ENCODE measurements at places on chromosomes 3 and 15. TPM values are rescaled to one million over a fixed set of nuclear protein-coding genes. Genes with fewer than 3 reads are reported as not detected.

DNA sequence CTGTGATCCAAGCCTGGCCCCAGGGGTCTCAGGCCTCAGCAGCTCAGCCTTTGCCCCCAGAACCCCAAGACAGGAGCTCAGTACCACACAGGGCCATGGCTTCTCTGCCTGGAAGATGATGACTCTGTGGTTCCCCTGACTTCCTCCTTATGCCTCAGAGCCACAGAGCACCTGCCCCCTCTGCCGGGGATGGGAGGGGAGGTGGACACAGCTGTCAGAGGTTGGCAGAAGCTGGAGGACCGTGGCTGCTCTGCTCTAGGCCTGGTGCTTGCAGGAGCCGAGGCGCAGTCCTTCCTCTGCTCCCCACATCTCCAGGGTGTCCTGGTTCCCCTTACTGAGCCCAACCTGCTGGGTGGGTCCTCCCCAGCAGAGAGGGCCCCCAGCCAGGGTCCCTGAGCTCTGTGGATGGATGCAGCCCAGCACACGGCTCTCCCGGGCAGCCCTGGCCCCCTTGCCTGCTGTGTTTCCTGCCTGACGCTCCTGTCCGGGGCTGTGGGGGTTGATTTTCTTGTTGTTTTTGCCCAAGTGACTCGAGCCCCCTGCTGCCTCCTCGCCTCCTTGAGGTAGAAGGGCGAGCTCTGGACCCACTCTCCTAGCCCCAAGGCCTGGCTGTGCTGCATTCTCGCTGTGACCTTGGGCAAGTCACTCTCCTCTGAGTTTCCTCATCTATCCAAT lies 36.6 kb downstream of the PSTPIP1 start:
- peak; percentile 59 for DNase-seq

DNA sequence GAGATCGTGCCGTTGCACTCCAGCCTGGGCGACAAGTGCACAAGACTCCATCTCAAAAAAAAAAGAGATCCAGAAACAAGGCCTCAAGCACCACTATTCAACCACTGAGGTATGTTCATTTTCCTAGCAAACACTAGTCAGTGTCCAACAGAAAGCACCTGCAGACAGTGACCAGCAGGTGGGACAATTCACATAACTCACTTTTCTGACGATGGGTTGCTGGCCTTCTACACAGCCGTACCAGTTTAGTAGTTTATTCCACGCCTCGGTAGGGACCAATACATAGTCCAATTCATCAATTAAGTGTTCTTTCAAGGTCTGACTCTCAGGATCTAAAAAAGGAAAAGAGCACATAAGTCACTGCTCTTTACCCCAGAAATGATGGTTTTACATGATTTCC lies 12.4 kb downstream of the USP4 start:
- DNase-seq, result peak; percentile 37

- no peak for DNase-seq
Observed at GRCh38 chr3:8298021-8298954, 203.3 kb upstream of the LMCD1 start.

DNA sequence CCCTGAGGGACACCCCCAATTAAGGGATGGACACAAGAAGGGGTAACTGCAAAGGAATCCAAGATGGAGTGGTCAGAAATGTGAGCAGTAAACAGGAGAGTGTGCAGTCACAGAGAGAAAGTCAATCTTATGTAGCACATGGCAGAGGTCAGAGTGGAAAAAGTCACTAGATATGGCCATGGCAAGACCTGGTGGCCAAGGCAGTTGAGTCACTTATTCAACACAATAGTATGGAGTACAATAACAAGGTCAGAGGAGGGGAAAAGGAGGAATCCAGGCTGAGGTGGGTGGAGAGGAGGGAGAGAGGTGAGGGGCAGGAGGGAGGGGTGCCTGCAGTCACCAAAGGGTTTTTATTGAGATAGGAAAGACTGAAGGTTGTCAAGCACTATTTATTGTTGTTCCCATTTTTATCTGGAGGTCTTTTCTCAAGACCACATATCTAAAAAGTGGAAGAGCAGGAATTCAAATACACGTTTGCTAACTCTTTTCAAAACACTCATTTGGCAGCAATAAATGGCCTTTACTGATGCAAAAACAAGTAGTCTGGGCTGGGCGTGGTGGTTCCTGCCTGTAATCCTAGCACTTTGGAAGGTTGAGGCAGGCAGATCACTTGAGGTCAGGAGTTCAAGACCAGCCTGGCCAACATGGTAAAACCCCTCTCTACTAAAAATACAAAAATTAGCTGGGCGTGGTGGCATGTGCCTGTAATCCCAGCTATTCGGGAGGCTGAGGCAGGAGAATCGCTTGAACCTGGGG lies 53.3 kb upstream of the ARHGEF3 start:
- no peak for DNase-seq

MCF2L2 gene
- total RNA-seq, result 6.4 TPM

- DNase-seq, result peak; percentile 15
Observed at GRCh38 chr15:101498717-101499480, 9.4 kb upstream of the PCSK6 start.

SNX4 gene
- total RNA-seq, result 22.9 TPM

DNA sequence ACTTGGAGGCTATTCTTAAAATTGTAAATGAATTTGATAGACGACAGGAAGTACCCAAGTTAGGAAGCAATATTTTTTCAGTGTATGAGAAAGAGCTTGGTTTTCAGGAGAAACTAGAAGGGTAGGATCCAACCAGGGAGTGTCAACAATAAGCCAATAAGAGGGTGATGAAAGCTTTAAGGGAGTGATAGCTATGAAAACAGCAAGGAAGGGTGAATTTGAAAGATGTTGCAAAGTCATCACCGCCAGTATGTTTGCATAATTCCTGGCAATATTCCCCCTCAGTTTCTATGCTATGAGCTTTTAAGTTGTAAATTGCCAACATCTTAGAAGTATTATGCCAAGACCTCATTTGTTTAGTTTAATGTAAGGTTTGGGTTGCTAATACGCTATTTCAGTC lies 11.8 kb upstream of the CSTA start:
- DNase-seq, result no peak

ROPN1 gene
- total RNA-seq, result not detected

CLSTN2 gene
- total RNA-seq, result 0.15 TPM

PLA2G4D gene
- total RNA-seq, result 0.17 TPM

DNA sequence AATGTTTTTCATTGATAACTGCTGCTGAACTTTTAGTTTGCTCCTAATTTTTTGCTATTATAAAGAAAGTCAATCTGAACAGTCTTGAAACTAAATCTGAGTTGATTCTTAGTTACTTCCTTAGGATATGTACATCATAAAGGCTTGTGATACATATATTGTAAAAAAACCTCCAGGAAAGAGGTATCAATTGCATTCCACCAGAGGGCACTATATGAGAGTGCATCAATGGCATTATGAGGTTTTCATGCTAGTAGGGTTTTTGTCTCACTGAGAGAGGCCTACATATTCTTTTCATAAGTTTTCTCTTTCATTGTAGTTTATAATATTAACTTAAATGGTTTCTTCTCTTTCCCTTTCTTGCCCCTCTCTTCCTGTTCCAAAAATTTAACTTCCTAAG lies 46.9 kb downstream of the PIK3R4 start:
- peak; percentile 17 for DNase-seq

GOLGA8S gene
- not detected for total RNA-seq

GRCh38 chr3:119588112-119588511 lies 8.8 kb downstream of the ADPRH start:
- DNase-seq, result no peak

- peak; percentile 95 for DNase-seq
Observed at GRCh38 chr3:52444860-52445793, at the start of gene SEMA3G. Gene SEMA3G, minus strand, starts transcription at chr3:52445103. Its CDS starts 76 bp downstream, at chr3:52445027.

DNA sequence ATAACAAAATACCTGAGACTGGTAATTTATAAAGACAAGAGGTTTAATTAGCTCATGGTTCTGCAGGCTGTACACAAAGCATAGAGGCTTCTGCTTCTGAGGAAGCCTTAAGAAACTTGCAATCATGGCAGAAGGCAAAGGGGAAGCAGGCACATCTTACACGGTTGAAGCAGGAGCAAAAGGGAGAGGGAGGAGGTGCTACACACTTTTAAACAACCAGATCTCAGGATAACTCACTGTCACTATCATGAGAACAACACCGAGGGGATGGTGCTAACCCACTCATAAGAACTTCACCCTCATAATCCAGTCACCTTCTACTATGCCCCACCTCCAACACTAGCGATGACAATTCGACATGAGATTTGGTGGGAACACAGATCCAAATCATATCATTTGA lies 54.4 kb downstream of the ATP8B4 start:
- no peak for DNase-seq

Data from H7 (cell line).